ENCODE measurements at places on chromosomes 7 and 10. TPM values are rescaled to one million over a fixed set of nuclear protein-coding genes. Genes with fewer than 3 reads are reported as not detected.

Gene AGR3
- total RNA-seq, result 37.2 TPM

- H3K27me3 ChIP-seq, result no peaks in the 10 kb centered on the region
- DNase-seq, result no peak
- no peak overlapping the region for H3K27ac ChIP-seq
- H3K4me1 ChIP-seq, result no peaks in the 10 kb centered on the region
- no peaks in the 10 kb centered on the region for H3K36me3 ChIP-seq
Observed at GRCh38 chr7:89966067-89966664, 188.1 kb upstream of the STEAP1 start.

- H3K27me3 ChIP-seq, result no peaks in the 10 kb centered on the region
- no peaks in the 10 kb centered on the region for H3K36me3 ChIP-seq
Observed at GRCh38 chr7:128427289-128427891, 17.6 kb upstream of the IMPDH1 start.

- H3K27ac ChIP-seq, result no peak overlapping the region
- no peak overlapping the region for H3K4me3 ChIP-seq
- H3K4me1 ChIP-seq, result peaks cover 20% of the 10 kb centered on the region
Observed at GRCh38 chr10:125004571-125005311, 62.8 kb downstream of the ZRANB1 start.

GRCh38 chr10:18229826-18230225 lies 89.6 kb downstream of the CACNB2 start:
- no peaks in the 10 kb centered on the region for H3K27me3 ChIP-seq
- H3K4me1 ChIP-seq, result peaks cover 3% of the 10 kb centered on the region
- H3K4me3 ChIP-seq, result no peak overlapping the region

GRCh38 chr10:102876747-102877153 lies 7.5 kb downstream of the AS3MT start:
- DNase-seq, result no peak
- H3K27me3 ChIP-seq, result no peaks in the 10 kb centered on the region
- H3K4me1 ChIP-seq, result no peaks in the 10 kb centered on the region
- H3K27ac ChIP-seq, result no peak overlapping the region
- peaks cover 4% of the 10 kb centered on the region for H3K36me3 ChIP-seq
- no peak overlapping the region for H3K4me3 ChIP-seq

DNA sequence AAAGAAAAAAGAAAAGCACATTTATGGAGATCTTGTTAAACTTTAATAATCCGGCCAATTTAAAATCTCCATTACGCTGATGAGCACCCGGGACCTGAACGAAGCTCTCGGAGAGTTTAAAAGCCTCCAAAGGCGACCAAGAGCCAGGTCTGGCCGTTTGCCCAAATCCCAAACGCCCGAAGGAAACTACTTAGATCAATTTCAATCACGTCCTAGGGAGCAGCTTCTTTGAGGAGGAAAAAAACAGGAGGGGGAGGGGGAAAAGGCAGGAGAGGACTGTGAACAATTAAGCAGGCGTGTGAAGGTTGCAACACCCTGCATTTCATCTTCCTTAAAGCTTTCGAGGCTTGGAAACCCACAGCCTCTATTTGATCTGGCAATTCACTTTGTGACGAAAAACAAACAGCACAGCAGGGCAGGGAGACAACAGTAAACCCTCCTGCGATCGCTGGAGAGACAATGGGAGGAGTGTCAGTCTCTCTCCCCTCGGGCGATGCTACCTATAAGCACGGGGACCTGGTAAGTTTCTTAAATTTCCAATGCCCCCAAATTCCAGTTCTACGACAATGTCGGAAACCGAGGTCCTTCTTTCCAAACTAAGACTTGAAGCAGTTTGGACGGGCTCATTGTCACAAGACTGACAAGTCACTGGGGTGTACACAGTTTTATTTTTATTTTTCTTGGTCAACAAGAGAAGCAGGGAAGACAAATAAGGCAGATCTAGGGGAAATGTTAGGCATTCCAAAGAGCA lies 1.2 kb downstream of the KLF6 start:
- peaks cover 39% of the 10 kb centered on the region for H3K36me3 ChIP-seq
- H3K4me3 ChIP-seq, result peak overlapping the region; percentile 89
- H3K4me1 ChIP-seq, result peaks cover 26% of the 10 kb centered on the region
- peak overlapping the region; percentile 100 for H3K27ac ChIP-seq
- no peak for DNase-seq

GRCh38 chr7:15446722-15447121 lies 115.1 kb downstream of the AGMO start:
- no peak overlapping the region for H3K27ac ChIP-seq
- H3K4me3 ChIP-seq, result no peak overlapping the region
- H3K4me1 ChIP-seq, result no peaks in the 10 kb centered on the region
- H3K27me3 ChIP-seq, result no peaks in the 10 kb centered on the region

- H3K4me1 ChIP-seq, result peaks cover 18% of the 10 kb centered on the region
- no peaks in the 10 kb centered on the region for H3K27me3 ChIP-seq
- peak within 1 kb of the TSS; percentile 82 for H3K27ac ChIP-seq
- peak; percentile 93 for DNase-seq
- H3K36me3 ChIP-seq, result peaks cover 6% of the 10 kb centered on the region
Observed at GRCh38 chr10:70132098-70133029, at the start of gene AIFM2. TSS of gene AIFM2 (minus strand) at chr10:70132825. CDS start at chr10:70124084, 8,741 bp downstream.

DNA sequence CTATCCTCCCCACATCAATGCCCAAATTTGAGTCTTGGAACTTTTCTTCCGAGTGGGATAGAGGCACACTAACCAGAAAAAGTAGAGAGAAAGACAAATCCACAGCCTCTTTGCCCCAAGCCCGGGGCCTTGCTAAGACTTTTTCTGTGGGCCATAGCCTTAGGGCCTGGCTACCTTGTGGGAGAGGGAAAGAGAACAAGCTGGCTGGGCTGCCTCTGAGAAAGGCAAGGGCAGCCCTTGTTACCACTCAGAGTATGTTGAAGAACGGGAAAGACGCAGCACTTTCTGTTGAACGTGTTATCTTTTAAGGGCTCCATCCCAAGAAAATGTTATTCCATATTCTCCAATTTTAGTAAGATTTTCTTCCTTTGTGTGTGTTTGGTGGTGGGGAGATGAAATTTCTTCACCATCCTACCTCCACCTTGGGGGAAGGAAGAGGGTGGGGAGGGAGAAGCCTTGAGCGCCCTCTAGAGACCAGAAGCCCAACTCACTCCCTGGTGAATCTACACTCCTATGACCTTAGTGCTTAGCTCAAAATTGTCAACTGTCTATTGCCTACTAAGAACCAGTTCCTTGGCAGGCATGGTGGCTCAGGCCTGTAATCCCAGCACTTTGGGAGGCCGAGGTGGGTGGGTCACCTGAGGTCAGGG lies 3.9 kb upstream of the NRF1 start:
- no peak for DNase-seq
- H3K4me3 ChIP-seq, result no peak overlapping the region
- peaks cover 4% of the 10 kb centered on the region for H3K36me3 ChIP-seq
- no peaks in the 10 kb centered on the region for H3K27me3 ChIP-seq
- no peak overlapping the region for H3K27ac ChIP-seq
- peaks cover 13% of the 10 kb centered on the region for H3K4me1 ChIP-seq

GRCh38 chr7:99984593-99984992 lies 8.8 kb upstream of the AZGP1 start:
- no peaks in the 10 kb centered on the region for H3K36me3 ChIP-seq
- H3K27ac ChIP-seq, result no peak overlapping the region
- no peaks in the 10 kb centered on the region for H3K4me1 ChIP-seq
- no peaks in the 10 kb centered on the region for H3K27me3 ChIP-seq

DNA sequence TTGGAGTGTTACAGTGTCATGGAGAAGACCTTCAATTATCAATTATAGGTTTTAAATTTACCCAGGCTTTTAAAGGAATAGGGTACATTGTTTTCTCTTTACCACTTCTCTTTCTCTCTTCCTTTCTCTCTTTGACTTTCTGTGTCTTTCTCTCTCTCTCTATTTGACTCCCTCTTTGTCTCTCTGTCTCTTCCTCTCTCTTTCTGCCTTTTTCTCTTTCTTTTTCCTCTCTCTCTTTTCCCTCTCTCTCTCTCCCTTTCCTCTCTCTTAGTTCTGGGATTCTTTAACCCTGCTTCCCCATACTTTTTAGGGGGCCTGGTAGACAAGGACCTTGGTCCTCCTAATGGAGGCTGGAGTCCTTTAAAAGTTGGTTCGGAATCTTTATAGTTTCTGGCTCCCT lies 15.9 kb upstream of the GHITM start:
- DNase-seq, result no peak
- no peak overlapping the region for H3K27ac ChIP-seq
- H3K4me1 ChIP-seq, result no peaks in the 10 kb centered on the region
- H3K36me3 ChIP-seq, result no peaks in the 10 kb centered on the region
- no peaks in the 10 kb centered on the region for H3K27me3 ChIP-seq

- no peaks in the 10 kb centered on the region for H3K36me3 ChIP-seq
- DNase-seq, result no peak
- H3K4me3 ChIP-seq, result no peak overlapping the region
- H3K4me1 ChIP-seq, result peaks cover 26% of the 10 kb centered on the region
Observed at GRCh38 chr10:71251319-71251718, 38.9 kb downstream of the UNC5B start.

DNA sequence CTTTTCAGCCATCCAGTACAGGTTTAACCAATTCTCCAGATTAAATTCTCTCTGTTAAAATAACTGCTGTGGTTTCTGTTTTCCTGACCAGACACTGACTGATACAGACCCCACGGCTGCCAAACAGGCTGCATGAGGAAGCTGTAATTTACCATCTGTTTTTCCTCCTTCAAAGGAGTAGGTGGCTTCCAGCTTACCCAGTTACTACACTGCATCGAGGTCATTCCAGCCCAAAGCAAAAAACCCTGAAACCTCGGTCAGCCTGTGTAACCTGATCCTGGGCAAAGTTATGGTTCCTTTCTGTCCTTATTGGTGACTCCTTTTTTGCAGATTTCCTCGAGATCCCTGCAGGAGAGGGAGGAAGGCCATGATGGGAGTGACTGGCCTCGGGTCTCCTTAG lies 27.9 kb upstream of the LOXL4 start:
- no peaks in the 10 kb centered on the region for H3K27me3 ChIP-seq
- no peak for DNase-seq
- H3K4me1 ChIP-seq, result peaks cover 11% of the 10 kb centered on the region
- no peak overlapping the region for H3K27ac ChIP-seq
- H3K4me3 ChIP-seq, result no peak overlapping the region
- H3K36me3 ChIP-seq, result no peaks in the 10 kb centered on the region

All from upper lobe of right lung (tissue), 1 donor.